ENCODE measurements at places on chromosomes 6 and 20.

GRCh38 chr6:132218059-132218696 lies 183.1 kb downstream of the MOXD1 start:
- DNase-seq: no peak

- DNase-seq: no peak
Measured at GRCh38 chr20:48908656-48909319, 12.7 kb upstream of the ARFGEF2 start.

GRCh38 chr6:158311193-158311592 lies 1.1 kb upstream of the TULP4 start:
- no peak for DNase-seq

GRCh38 chr6:40809627-40810026 lies 222.5 kb upstream of the LRFN2 start:
- DNase-seq: no peak

- no peak for DNase-seq
Measured at GRCh38 chr20:1341561-1342265, 12.8 kb upstream of the SDCBP2 start.
